ENCODE measurements at places on chromosomes 1 and 21.
A peak's percentile ranks its signal among the peaks of the same experiment; 100 is the strongest.

- no peak for DNase-seq
These were observed 725 bp downstream of the SLC25A33 start for GRCh38 chr1:9539829-9540550.

GRCh38 chr1:229557200-229557850, 1.2 kb downstream of the ABCB10 start:
- no peak for DNase-seq

GRCh38 chr1:153533689-153534201, 2.0 kb downstream of the S100A6 start:
- DNase-seq: peak; percentile 48

DNA sequence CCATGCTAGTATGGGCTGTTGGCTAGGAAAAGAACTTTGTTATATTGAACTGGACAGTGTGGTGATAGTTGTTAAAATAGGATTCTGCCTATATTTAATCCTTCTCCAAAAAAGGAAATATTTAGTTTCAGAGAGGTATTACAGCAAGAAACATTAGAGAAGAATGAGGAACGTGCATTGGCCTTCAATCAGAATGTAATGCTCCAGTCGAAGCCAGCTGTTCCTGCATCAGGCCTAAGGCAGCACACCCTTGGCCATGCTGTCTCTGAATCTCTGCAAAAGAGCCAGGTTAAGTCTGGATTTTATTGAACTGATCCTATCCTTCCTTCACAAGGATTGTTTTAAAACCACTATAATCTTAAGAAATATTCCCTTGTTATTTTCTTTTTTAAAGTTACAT, 35.3 kb upstream of the RALGPS2 start:
- DNase-seq: no peak

- DNase-seq: no peak
These were observed 29.3 kb upstream of the BCAS2 start for GRCh38 chr1:114610546-114611245.

DNA sequence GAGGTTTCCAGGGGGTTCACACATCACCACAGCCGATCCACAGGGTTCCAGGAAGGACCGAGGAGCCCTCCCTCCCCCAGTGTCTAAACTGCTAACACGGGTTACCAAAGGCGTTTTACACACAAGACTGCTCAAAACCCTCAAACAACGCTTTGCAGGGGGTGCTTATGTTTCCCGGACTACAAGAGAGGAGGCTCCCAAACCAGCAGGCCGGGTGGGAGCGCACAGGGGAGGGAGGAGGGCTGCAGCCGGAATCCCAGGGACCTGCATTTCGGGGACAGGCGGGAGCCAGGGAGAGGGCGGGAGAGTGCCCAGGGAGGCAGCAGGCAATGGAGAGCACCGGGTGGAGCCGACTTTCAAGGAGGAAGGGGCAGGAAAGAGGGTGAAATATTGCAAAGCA, 50.8 kb downstream of the ACBD3 start:
- no peak for DNase-seq

GRCh38 chr1:34366875-34367624, 190.3 kb downstream of the C1orf94 start:
- DNase-seq: no peak

DNA sequence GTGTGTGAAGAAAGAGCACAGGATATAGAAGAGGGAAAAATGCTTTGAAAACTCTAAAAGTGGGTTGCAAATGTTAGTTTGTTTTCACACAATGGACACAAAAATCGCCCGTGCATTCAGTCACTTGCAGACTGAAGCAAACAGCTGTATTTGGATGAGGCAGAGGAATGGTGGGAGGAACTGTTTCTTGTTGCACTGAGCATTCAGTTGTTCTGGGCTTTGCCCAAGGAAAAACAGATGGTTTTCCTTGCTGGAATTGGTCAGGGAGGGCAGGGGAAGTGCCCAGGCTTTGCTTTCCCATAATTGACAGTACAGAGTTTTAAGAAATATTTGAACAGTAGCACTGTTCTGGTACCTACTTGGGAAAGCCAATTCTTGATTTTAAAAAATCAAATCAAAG, 19.5 kb upstream of the WARS2 start:
- no peak for DNase-seq

GRCh38 chr1:9717193-9718005, 65.9 kb downstream of the PIK3CD start:
- no peak for DNase-seq

GRCh38 chr1:73859227-73859626, 338.7 kb downstream of the LRRIQ3 start:
- DNase-seq: no peak

DNA sequence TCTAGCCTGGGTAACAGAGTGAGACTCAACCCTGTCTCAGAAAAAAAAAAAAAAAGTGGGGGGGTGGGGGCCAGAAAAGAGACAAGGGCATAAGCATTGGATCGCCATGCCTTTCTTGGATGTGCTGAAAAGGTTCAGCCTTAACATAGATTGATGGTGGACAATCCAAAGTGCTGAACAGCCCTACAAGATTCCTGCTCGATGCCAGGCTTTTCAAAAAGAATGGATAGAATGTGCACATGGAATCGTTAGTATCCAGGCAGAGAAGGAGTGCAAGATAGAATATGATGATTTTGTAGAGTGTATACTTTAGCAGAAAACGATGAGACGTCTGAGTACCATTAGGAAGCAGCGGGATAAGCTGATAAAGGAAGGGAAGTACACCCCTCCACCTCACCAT, 10.9 kb upstream of the COA7 start:
- no peak for DNase-seq

DNA sequence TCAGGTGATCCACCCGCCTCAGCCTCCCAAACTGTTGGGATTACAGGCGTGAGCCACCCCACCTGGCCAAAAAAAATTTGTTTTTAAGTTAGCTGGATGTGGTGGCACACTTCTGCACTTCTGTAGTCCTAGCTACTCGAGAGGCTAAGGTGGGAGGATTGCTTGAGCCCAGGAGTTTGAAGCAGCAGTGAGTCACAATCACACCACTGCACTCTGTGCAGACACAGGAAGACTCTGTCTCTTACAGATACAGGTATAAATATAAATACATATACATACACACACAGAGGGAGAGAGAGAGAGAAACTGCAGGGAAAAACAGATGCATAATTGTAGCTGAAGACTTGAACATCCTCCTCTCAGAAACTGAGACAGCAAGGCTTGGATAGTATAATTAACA, 34.8 kb upstream of the EPS15 start:
- no peak for DNase-seq
